ENCODE measurements at places on chromosomes 2 and 18.

DNA sequence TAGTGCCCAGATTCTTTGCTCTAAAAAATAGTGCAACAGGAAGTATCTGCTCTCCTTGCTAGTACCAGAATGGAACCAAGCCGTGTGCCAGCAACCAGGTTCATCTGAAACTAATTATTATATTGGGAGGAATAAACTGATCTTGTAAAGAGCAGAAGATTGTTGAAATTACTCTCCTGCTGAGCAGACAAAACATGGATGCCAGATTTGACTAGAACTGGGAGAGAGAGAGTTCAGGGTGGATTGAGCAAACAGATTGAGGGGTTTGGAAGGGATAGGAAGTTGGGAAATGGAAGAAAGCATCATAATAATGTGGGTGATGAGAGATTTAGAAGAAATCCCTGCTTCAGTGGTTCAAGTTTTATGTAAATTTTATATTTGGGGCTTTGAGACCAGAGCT lies 160.1 kb upstream of the RASGRP3 start:
- DNase-seq, result no peak

GRCh38 chr2:1800716-1801388 lies 56.5 kb upstream of the PXDN start:
- no peak for DNase-seq

DNA sequence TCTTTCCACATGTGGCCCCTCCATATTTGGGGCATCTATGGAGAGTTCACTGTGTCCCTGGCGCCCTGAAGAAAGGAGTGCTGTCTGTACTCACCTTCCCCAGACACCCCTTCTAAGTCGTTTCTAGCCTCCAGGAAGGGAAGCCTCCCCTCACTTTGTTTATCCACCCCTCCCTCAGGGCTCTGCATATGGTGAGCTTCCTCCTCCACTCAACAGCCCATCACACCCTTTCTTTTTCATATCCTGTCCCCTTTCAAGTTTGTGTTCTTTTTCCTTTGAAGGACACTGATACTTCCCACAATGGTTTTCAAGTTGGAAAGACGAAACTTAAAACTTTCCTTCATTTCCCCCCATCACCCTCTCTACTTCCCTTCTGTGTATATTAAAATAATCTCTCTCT lies 291.4 kb upstream of the POU3F3 start:
- no peak for DNase-seq

GRCh38 chr2:211367711-211368110 lies 811.3 kb downstream of the CPS1 start:
- no peak for DNase-seq

DNA sequence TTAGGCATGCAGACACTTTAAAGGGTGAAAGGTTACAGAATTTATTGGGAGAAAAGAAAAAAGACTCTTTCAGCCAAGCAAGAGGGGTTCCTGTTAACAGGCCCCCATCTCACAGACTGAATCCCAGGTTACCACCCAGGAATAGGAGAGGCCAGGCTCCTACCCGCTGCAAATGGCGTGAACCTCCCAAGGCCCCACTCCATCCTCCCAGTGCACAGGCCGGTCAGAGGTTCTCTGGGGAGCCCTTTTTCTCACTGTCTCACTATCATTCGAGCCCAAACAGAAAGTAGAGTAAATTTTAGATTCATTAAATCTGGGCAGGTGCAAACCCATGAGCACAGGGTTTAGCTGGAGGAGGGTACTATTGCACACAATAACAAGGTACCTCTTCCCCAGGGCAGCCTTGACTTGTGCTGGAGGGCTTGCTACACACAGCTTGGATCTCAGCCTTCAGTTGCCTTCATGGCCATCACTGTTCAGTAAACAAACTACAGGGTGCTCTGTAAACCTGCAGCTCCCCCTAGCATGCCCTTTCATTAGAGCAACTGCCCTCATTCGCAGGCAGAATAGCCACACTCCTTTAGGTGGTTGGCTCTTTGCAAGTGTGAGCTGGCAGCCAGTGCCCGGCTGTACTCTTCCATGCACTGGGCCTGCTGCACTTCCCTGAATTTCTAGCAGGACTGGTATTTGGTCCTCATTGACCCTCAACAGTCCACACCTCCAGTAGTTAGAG lies 7.3 kb upstream of the PLEK start:
- no peak for DNase-seq

- no peak for DNase-seq
These were observed 4.7 kb upstream of the HPCAL1 start for GRCh38 chr2:10297959-10298531.

- no peak for DNase-seq
These were observed 287.0 kb upstream of the SLC14A2 start for GRCh38 chr18:45328296-45328695.

- no peak for DNase-seq
These were observed 261.0 kb downstream of the TPGS2 start for GRCh38 chr18:36567800-36568199.

DNA sequence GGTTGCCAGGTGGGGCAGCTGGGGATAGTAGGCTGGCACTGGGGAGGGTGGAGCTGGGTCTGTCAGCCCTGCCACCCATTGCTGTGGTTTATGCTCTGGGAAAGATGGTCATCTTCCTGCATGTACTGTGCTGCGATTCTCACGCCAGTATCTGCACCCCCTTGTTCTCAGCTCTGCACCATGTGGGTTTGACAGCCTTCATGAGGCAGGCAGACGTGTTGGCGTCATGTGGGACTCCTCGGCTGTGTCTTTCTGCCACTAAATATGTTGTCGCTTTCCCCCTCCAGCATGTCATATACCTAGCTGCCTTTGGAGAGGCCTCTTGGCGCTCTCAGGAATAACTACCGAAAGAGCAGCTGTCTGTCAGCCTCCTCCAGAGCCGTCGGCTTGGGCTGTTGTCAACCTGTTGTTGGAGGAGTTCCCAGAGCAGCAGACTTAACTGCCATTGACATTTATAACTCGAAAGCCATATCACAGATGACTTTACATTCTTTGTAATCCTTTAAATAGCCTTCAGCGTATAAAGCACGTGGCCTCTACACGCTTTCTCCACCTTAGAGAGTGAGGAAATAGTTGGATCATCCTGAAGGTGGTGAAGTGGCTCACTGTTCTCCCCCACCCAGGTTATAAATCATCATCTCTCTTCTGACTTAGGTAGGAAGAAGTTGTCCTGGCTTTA lies 80.4 kb upstream of the MGAT5 start:
- no peak for DNase-seq

DNA sequence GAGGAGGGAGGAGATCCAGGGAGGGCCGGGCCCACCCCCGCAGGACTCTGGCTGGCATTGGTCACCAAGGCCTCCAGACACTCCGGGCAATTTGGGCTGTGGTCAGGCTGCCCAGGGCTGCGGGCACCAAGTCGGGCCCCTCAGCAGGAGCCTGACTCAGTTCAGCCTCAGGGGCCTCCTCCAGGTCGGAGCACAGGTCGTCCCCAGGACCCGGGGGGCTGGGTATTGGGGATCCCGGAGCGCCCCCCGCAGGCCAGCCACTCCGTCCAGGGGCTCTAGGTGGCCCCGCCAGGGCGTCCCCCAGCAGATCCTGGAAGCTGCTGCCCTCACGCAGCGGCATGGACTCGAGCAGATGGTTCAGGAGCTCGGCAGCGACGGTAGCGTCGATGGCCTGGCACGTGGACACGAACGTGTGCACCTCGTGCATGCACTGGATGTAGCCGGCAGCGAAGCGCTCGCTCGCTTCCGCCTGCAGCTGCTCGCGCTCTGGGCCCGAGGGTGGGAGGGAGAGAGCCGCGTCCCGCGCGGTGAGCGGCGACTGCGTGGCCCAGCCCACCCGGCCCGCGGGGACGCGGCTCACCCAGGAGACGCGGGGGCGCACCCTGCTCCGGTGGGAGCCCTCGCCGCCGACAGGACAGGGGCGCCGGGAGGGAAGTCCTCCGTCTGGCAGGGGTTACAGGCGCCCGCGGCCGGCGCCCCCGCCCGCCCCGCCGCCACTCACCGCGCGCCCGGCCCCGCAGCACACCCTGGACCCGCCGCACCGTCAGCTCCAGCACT lies 884 bp downstream of the HES6 start:
- DNase-seq, result no peak

- DNase-seq, result no peak
These were observed 244.7 kb downstream of the HRH4 start for GRCh38 chr18:24704946-24705630.

DNA sequence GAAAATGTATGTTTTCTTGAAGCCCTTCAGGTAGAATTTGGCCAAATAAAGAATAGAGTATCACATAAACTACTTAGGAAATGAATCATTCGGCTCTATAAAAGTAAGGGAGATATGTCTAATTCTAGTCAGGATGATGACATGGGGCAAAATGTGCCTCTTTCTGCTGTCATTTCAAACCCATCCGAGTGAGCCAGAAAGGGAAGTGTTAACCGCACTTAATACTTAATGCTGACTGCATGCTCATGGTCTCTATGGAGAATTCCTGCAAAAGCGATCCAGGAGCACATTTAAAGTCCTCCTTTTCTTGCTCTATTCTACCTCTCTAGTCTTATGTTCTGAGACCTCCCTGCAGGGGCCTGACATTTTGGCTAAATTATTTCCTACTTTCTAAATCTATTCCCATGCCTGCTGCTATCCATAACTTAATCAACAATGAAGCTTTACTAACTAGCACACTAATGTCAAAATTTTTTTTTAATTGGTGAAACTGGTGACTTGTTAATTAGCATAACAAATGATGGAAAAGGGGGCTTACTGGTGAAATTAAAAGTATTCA lies 127.4 kb downstream of the CDC42EP3 start:
- DNase-seq, result no peak

DNA sequence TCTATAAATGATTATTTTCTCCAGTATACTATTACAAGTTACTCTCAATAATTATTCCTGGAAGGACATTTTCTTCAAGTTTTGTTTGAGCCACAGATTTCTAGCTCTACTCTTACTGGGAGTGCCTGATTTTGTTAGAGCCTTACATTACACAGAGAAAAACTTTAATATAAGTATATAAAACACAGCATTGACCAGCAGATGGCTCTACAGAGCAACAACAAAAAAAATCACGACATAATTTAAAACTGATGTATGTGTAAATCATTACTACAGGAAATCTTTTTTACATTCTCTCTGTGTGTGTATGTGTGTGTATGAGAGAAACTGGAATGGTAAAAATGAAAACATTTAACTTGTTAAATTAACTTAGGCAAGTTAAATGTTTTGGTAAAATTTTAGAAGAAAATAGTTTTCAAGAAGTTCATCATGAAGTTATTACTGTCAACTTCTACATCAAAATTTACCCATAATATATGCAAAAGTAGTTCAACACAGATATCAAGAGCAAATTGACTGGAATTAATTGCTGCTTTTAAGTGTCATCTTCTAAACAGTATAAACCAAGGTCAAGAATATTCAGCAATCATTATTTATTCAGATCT lies 103.3 kb downstream of the MDH1 start:
- peak; percentile 24 for DNase-seq

DNA sequence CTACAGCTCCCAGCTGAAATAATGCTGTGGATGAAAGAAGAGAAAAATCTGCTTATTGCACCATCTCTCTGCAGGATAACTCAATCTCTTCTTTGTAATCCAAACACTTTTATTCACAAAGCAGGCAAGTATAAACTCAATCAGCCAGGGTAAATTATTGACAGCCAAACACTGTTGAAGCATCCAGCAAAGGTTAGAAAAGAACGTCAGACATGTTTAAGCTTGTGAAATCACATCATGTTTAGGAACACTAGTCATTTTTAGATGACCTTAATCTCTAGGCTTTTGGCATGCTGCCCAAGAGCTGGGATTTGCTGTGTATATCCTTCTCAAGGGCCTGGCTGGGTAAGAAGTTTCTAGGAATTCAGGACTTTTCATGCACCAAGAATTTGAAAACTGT lies 1148.1 kb upstream of the FANCL start:
- no peak for DNase-seq

GRCh38 chr18:48959921-48960920 lies 9.5 kb upstream of the SMAD7 start:
- DNase-seq, result no peak

GRCh38 chr2:103139628-103140268 lies 377.9 kb downstream of the TMEM182 start:
- DNase-seq, result no peak

DNA sequence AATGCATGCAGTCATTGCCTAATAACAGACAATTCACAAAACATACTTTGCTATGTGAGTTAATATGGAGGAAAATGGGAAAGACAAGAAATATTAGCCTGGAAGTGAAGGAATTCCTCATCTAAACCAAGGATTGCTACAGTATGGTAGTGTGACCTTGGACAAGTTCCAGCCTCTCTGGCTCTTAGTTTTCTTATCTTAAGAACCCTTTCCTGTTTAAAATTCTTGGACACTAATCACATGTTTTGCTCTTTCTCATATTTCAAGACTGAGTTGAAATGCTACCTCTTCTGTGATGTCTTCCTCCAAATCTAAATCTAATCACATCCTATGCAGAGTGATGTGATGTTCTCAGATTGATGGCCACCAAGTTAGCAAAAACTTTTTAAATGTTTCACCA lies 20.8 kb upstream of the ADAM23 start:
- DNase-seq, result no peak

- no peak for DNase-seq
These were observed 105.8 kb upstream of the TTN start for GRCh38 chr2:178913049-178913441.

GRCh38 chr2:174577967-174578589 lies 19.5 kb downstream of the WIPF1 start:
- DNase-seq, result no peak

Measured in smooth muscle cell of the brain vasculature (primary cell).